ENCODE measurements at places on chromosomes 6 and 20.

DNA sequence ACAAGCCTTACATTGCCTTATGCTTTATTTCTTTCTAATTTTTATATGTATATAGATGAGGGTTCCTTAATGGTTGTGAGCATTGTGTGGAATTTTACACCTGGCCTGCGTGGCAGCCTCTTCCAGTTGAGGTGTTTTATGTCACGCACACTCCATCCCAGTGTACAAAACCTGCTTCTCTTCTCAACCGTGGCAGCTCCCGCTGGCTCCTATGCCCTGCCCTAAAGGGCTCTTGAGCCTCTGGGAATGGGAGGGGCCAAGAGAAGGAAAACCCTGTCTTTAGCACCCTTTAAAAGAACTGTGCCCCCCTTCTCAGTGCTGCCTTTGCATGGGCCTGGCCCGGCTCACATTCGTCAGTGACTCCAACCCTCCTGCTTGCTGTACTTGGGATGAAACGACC, 4.3 kb upstream of the DNAJC5 start:
- H3K36me3 ChIP-seq = peaks cover 6% of the 10 kb centered on the region
- no peak for DNase-seq
- H3K4me1 ChIP-seq = 0 out of 2 replicates have a peak, but pooled peaks cover 5% of the 10 kb centered on the region
- peak overlapping the region; percentile 39 for H3K27ac ChIP-seq

- H3K27ac ChIP-seq = no peak overlapping the region
- DNase-seq = no peak
- no peak overlapping the region for H3K4me3 ChIP-seq
Measured at GRCh38 chr6:167073679-167074274, 49.1 kb upstream of the CCR6 start.

DNA sequence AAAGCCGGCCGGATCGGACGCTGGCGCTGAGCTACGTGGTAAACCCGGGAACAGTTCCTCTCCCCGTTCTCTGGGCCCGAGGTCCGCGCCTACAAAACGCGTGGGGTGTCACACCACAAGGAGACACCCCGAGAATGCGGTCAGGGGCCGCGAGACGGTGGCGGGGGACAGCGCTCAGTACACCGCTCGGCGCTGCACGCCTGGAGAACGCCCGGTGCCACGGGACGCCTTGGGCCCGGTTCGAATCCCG, 670 bp downstream of the NCOA5 start:
- peaks cover 12% of the 10 kb centered on the region for H3K27me3 ChIP-seq
- H3K27ac ChIP-seq = peak overlapping the region; percentile 94
- DNase-seq = peak; percentile 53
- H3K36me3 ChIP-seq = no peaks in the 10 kb centered on the region
- H3K4me1 ChIP-seq = peaks cover 15% of the 10 kb centered on the region

DNA sequence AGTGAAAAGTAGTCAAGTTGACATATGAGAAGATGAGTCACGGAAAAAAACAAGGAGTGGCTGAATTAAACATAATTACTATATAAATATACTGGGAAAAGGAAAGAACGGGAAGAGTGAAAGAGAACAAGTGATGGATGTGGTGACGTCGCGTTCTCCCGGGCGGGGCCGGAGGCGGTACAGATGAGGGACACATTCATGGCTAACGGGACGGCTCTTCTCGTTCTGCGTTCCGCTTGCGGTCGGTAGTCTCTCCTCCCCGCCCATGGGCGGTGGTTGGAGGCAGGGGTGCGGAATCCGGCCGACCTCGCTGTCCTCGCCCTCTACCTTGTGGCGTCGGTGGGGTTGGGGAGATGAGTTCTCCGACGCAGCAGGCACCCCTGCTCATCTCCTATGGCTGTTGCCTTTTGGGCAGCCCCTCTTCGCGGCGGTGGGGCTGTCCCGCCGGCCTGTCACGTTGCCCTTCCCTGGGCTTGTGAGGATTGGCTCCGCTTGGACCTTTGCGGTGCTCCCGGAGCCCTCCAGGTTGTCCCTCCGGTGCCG, 22.5 kb downstream of the HLA-G start:
- H3K27ac ChIP-seq = no peak overlapping the region
- DNase-seq = peak; percentile 62
- H3K36me3 ChIP-seq = no peaks in the 10 kb centered on the region
- peak overlapping the region; percentile 49 for H3K4me3 ChIP-seq

- H3K27ac ChIP-seq = no peak overlapping the region
- no peaks in the 10 kb centered on the region for H3K27me3 ChIP-seq
- H3K36me3 ChIP-seq = no peaks in the 10 kb centered on the region
Measured at GRCh38 chr20:63082308-63082938, 75.7 kb upstream of the BHLHE23 start.

DNA sequence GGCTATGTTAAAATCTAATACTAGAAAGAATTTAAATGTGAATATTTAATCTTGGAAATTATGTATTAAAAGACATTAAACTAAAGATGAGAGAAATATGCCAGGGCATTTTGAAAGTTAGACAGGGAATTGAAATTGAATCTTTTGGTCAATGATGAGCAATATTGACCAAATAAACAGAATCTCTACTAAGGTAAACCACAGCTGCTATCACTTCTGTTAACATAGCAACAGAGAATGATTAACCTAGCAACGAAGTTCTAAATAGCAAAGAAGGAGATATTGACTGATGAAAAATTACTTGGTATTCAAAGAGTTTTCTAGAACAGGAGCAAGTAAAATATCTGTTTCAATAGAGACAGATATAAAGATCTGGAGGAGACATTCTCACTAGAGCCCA, 45.2 kb upstream of the RSPO3 start:
- H3K36me3 ChIP-seq = no peaks in the 10 kb centered on the region
- no peak overlapping the region for H3K4me3 ChIP-seq
- DNase-seq = no peak
- peaks cover 31% of the 10 kb centered on the region for H3K4me1 ChIP-seq
- H3K27ac ChIP-seq = no peak overlapping the region
- H3K27me3 ChIP-seq = no peaks in the 10 kb centered on the region

DNA sequence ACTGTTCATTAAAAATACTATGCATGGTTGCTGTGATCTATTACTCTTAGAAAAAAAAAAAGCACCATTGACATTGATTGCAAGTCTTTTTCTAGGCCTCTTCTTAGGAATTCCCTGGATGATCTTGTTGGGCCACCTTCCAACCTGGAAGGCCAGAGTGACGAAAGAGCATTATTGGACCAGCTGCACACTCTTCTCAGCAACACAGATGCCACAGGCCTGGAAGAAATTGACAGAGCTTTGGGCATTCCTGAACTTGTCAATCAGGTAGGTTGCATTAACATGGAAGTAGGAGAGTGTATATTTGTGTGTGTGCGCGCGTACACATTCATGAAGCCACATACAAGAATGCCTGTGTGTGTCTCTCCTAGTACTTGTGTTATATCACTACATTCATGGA, 140.4 kb downstream of the NCOA3 start:
- DNase-seq = no peak
- no peaks in the 10 kb centered on the region for H3K4me1 ChIP-seq
- H3K27me3 ChIP-seq = no peaks in the 10 kb centered on the region
- peaks cover 26% of the 10 kb centered on the region for H3K36me3 ChIP-seq
- no peak overlapping the region for H3K27ac ChIP-seq

GRCh38 chr20:22348010-22348409, 236.4 kb downstream of the FOXA2 start:
- no peak overlapping the region for H3K4me3 ChIP-seq
- H3K4me1 ChIP-seq = no peaks in the 10 kb centered on the region
- DNase-seq = no peak
- no peaks in the 10 kb centered on the region for H3K36me3 ChIP-seq
- H3K27ac ChIP-seq = no peak overlapping the region

DNA sequence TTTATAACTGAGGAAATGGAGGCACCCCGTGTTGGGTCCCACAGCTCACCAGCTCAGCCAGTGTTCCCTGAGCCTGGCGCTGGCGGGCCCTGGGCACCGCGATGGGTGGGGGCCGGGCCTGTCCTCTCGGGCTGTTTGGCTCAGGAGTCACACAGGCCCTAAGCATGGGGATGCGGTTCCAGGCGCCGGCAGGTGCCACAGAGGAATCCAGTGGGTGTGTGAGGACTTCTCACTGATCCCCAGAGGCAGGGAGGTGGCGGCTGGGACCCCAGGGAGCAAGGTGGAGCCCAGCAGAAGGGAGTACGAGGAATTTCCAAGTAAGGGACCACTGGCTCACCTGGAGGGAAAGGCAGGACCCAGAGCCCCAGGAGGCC, 57.5 kb downstream of the IRF4 start:
- H3K4me1 ChIP-seq = no peaks in the 10 kb centered on the region
- H3K27ac ChIP-seq = no peak overlapping the region
- no peaks in the 10 kb centered on the region for H3K36me3 ChIP-seq
- no peak overlapping the region for H3K4me3 ChIP-seq

- peak; percentile 41 for DNase-seq
- no peak overlapping the region for H3K4me3 ChIP-seq
- H3K27ac ChIP-seq = no peak overlapping the region
- H3K4me1 ChIP-seq = peaks cover 16% of the 10 kb centered on the region
Measured at GRCh38 chr6:133431031-133431430, 189.9 kb downstream of the EYA4 start.

DNA sequence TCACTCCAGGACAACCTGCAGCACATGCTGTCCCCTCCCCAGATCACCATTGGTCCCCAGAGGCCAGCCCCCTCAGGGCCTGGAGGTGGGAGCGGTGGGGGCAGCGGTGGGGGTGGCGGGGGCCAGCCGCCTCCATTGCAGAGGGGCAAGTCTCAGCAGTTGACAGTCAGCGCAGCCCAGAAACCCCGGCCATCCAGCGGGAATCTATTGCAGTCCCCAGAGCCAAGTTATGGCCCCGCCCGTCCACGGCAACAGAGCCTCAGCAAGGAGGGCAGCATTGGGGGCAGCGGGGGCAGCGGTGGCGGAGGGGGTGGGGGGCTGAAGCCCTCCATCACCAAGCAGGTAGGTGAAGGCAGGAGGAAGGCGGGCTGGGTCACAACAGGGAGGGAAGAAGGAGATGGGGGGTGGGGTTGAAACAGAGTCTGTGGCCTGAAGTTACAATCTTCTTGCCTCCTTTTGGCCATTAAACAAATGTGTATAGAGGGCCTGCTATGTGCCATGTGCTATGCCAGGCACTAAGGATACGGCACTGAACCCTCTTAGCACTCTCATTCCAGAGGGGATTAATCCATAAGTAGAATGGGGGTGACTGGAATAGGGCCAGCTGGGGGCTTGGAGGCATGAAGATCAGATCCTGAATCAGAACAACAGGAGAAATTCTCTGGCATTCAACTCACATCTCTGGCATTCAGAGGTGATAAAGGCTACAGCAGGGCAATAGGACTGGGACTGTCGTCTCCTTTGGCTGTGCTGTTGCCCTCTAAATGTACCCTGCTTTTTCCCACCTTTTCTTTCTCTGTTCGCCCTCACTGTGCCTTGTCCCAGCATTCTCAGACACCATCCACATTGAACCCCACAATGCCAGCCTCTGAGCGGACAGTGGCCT, 10.5 kb upstream of the ZBTB9 start:
- no peaks in the 10 kb centered on the region for H3K4me1 ChIP-seq
- H3K27me3 ChIP-seq = no peaks in the 10 kb centered on the region
- H3K27ac ChIP-seq = no peak overlapping the region
- peaks cover 41% of the 10 kb centered on the region for H3K36me3 ChIP-seq

DNA sequence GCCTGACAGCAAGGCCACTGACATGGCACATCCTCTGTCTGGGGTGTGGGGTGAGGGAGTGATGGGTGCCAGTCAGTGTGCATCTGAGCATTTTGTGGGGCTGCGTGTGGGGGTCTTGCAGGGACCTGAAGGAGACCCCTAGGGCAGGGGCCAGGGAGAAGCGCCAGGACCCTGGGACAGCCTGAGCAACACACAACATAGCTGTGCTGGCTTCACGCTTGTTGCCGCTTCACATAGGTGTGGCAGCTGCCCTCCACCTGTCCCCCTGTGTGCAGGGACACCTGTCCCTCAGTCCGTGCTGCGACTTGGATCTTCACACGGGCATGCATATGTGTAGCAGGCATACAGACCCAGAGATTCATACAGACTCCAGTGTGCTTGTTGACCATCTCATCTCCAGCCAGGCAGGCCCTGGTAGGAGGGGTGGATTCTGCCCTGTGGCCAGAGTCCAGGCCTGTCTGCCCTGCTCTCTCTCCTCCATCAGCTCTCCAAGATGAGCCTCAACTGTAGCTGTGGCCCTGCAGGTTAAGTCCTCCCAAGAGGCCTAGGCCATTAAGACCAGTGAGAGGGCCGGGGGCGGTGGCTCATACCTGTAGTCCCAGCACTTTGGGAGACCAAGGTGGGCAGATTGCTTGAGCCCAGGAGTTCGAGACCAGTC, 3.2 kb upstream of the NPBWR2 start:
- no peak overlapping the region for H3K4me3 ChIP-seq
- H3K4me1 ChIP-seq = no peaks in the 10 kb centered on the region
- DNase-seq = peak; percentile 0
- no peak overlapping the region for H3K27ac ChIP-seq

DNA sequence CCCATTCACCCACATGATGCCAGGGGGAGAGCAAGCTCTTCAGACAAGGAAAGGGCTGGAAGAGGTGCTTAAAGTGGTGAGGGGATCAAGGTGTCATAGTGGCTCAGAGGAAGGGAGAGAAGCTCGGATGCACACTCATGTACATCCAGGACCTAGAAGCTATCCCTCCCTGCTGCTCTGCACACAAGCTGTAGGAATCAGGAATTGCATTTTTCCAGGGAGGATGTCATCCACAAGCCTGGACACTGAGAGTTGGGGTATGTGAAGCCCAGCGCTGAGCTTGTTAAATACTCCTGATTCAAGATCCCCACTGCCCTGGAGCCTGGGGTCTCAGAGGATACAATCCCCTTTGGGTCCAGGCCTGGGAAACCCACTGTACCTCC, 85.8 kb upstream of the CCDC167 start:
- no peak for DNase-seq
- peaks cover 24% of the 10 kb centered on the region for H3K4me1 ChIP-seq
- H3K36me3 ChIP-seq = no peaks in the 10 kb centered on the region
- no peaks in the 10 kb centered on the region for H3K27me3 ChIP-seq

DNA sequence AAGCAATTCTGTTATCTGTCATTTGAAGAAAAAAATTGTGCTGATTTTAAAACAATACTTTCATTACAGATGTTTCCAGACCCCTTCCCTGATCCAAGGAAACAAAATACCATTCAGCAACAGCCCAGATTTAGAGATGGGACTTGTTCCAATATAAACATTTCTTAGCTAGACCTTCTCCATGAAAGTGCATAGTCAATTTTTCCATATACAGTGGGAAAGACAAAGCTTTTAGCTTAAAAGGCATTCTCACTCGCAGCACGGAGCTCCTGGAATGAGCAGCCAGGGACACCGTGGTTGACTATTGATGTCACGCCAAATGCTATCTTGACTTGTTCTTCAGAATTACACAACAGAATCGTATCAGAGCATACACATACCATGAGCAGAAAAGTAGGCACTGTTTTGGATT, 21.5 kb downstream of the LAMA4 start:
- no peak overlapping the region for H3K27ac ChIP-seq
- no peaks in the 10 kb centered on the region for H3K27me3 ChIP-seq
- no peaks in the 10 kb centered on the region for H3K36me3 ChIP-seq
- no peak for DNase-seq

- peaks cover 27% of the 10 kb centered on the region for H3K4me1 ChIP-seq
- peak overlapping the region; percentile 77 for H3K4me3 ChIP-seq
- peak; percentile 67 for DNase-seq
- peak overlapping the region; percentile 99 for H3K27ac ChIP-seq
- no peaks in the 10 kb centered on the region for H3K36me3 ChIP-seq
Measured at GRCh38 chr6:26022132-26022472, 59.5 kb downstream of the TRIM38 start.

- H3K4me1 ChIP-seq = peaks cover 44% of the 10 kb centered on the region
- peak overlapping the region; percentile 92 for H3K4me3 ChIP-seq
- H3K27ac ChIP-seq = no peak overlapping the region
- peak; percentile 76 for DNase-seq
- H3K27me3 ChIP-seq = peaks cover 82% of the 10 kb centered on the region
Measured at GRCh38 chr6:41546866-41547798, 951 bp downstream of the FOXP4 start.

- no peak overlapping the region for H3K27ac ChIP-seq
- no peak overlapping the region for H3K4me3 ChIP-seq
- H3K27me3 ChIP-seq = no peaks in the 10 kb centered on the region
- H3K4me1 ChIP-seq = peaks cover 16% of the 10 kb centered on the region
Measured at GRCh38 chr6:44825273-44825672, 437.8 kb downstream of the CDC5L start.

Data from GM23338 (cell line).